ENCODE measurements at places on chromosomes 16 and 17.

DNA sequence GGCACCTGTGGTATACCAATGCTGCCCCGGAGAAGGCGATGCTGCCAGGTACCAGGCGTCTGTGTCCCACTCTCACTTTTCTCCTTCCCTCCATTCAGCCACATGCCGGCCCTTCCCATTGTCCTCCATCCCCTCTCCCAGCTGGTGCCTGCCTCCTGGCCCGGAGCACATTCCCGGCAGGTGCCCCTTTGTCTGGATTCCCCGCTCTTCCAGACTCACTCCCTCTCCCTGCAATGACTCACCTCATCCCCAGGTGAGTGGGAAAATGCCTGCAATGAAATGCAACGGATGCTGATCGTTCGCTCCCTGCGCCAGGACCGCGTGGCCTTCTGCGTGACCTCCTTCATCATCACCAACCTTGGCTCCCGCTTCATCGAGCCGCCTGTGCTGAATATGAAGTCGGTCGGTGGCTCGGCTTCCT is 10.4 kb upstream of the KDM6B start:
- DNase-seq: no peak

DNA sequence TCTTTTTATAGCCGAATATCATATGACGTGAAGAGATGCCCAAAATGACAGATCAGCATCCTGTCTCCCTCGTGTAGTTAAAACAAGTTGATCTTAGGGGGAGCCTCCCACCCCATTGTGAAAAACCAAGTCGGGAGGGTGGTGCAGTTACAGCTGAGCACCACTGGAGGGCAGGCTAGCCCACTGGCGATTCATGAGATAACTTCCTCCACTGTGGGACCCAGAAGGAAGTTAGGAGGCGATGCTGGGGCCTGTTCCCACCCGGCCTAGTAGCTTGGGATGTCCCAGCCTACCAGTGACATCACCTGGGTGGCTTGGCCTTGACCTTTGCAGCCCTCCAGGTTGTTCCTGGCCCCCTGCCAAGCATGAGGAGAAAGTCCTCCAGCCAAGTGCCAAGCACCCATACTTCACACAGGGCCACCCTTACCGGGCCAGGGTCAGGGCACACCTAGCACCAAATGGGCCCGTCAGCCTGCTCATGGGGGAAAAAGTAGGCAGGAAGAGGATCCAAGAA is 8.1 kb upstream of the CPNE2 start:
- peak; percentile 85 for DNase-seq

- no peak for DNase-seq
Measured at GRCh38 chr16:28537964-28538732, 626 bp downstream of the NUPR1 start.

DNA sequence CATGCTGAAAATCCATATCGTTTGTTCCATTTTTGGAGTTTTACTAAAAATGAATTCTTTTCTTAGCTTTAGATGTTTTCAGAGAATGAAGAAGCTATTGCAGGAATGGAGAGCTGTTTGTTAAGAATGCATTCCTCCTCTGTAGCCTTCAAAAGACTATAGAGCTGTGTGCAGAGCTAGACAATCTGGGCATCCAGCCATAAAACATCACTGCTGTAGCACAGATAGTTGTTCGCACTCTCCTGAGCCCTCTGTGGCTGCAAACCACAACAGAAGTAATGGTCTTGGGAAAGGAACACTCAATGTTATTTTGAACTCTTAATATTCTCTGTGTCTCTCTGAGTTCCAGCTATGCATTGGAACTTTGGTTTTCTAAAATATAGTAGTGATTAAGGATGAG is 4.9 kb downstream of the TNRC6C start:
- DNase-seq: peak; percentile 69

- DNase-seq: peak; percentile 85
Measured at GRCh38 chr17:76997981-76998531, 129.9 kb downstream of the MGAT5B start.

- no peak for DNase-seq
Measured at GRCh38 chr17:82831818-82832200, 8.0 kb downstream of the ZNF750 start.

Data from CD4-positive, alpha-beta T cell treated with Interleukin-17A for 1 hour (primary cell).